ENCODE measurements at places on chromosomes 2 and 18. TPM values are rescaled to one million over a fixed set of nuclear protein-coding genes. Genes with fewer than 3 reads are reported as not detected.

Gene CAPN14
- total RNA-seq = 0.29 TPM

Gene REEP1
- total RNA-seq = 12.3 TPM

- no peak for DNase-seq
Measured at GRCh38 chr18:41613003-41613609, 341.9 kb upstream of the PIK3C3 start.

DNA sequence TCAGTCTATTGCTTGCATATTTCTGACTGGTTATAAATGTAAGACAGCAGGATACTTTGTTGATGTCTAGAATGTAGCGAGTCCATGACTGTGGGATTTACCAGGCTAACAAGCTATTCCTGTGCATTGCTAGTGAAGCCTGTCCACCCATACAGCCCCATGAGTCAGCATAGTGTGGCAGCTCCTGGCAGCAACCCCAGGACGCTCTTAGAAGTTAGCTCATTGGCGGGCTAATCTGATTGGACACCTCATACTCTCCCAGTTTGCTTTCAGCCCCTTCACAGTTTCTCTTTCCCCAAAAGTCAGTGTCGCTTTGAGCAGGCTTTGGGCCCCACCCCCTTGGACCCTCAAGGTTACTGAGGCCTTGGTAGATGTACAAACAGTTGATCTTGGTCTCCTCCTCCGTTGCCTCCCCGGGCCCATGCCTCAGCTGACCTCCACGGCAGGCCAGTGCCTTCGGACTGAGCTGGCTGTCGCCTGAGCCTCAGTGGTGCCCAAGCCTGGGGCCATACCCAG lies 48.0 kb downstream of the COA5 start:
- peak; percentile 81 for DNase-seq

GRCh38 chr2:159968279-159968900 lies 94.0 kb downstream of the PLA2R1 start:
- no peak for DNase-seq

- no peak for DNase-seq
Measured at GRCh38 chr2:216151313-216152025, 42.3 kb downstream of the XRCC5 start.

DNA sequence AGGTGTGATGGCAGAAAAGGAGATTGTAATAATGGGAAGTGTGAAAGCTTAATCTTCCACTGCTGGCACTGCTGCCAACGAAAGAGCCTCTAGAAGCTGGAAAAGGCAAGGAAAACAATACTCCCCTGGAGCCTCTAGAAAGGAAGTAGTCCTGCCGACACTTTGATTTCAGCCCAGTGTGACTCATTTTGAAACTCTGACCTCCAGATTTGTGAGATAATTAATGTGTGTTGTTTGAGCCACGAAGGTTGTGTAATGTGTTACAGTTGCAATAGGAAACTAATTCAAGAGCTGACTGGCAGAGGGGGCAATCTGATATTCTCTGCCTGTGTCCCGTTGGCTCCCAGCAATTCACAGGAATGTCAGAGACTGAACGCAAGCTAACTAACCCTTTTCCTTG lies 219.2 kb upstream of the UBE2E3 start:
- DNase-seq = no peak
